ENCODE measurements at places on chromosomes 3 and 15.

GRCh38 chr15:83784975-83785374 is 131.1 kb downstream of the ADAMTSL3 start:
- no peak for DNase-seq

DNA sequence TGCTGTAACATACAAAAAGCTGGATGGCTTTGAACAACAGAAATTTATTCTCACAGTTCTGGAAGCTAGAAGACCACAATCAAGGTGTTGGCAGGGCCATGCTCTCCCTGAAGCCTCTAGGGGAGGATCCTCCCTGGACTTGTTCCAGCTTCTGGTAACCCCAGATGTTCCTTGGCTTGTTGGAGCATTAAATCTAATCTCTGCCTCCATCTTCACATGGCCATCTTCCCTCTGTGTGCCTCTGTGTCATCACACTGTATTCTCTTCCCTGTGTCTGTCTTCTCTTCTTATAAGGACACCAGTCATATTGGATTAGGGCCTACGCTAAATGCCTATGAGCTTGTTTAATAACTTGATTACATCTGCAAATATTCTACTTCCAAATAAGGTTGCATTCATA is 109.5 kb downstream of the STAG1 start:
- no peak for DNase-seq

DNA sequence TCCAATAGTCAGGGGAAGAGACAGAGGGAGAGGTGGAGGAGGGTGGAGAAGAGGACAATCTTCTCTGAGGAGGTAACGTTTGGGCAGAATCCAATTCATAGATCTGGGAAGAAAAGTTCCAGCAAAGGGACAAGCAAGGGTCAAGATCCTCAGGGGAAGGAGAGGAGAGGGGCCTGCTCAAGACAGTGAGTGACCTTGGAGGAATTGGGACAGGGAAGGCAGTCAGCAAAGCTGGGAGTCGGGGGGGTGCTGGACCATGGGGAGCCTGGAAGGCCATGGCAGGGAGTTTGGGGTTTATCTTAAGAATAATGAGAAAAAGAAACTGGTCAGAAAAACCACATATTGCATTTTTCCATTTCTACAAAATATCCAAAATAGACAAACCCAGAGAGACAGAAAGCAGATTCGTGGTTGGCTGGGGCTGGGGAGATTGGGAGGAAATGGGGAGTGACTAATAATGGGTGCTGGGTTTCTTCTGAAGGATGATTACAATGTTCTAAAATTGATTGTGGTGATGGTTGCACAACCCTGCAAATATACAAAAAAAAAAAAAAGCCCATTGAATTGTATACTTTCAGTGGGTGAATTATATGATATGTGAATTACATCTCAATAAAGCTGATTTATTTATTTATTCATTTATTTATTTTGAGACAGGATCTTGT is 19.6 kb upstream of the SRP14 start:
- DNase-seq = no peak

DNA sequence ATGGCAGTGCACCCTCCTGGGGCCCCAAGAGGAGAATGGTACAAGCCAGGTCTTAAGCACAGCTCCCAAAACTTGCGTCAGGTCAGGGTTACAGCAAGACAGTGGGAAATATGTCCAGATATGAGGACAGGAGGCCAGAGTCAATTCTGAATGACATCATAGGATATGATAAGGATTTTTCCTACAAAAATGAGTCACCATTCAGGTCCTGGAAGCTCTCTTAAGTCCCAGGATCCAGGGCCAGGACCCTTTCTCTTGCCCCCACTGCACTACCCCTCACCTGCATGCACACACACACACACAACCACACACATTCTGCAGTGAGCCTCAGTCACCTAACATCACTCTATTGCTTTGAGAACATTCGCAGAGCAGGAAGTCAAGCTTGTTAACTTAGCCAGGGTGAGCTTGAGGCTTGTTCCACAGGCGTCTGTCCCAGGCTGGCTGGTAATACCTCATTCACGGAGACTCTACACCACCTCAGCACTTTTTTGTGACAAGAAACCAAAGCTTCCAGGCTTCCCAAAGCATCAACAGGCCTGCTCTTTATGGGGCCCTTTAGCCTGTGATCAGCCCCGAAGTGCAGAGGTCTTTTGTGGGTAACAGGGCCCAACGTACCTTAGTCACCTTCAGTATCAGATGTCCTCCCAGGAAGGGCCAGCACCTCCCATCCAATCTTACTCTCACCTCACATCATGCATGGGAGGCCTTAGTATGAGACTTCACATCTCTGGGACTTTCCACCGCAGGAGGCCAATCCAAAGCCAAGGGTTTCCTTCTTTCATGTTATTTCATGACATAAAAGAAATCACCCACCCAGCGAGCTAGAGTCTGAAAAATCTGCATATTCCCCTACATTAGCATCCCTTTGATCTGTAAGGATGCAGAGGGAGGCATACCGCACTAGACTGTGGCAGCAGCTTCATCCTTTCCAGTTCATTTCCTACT is 74.0 kb upstream of the LIPC start:
- DNase-seq = no peak

DNA sequence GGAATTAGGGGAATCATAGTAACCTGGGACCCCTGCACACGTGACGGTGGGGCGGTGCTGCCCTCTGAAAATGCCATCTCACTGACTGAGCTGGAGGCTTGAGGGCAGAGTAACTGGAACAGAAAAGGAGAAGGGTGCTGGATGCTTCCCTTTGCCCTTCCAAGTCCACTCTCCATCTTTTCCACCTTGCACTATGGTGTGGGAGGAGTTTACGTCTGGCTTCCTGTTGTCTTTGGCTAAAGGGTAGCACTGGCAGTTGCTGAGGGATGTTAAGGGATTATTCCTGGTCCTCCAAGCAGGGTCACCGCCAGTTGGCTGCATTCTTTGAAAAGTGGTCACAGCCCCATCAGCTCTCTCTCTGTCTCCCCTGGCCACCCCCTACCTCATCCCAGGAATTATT is 129.4 kb upstream of the SNTN start:
- no peak for DNase-seq

DNA sequence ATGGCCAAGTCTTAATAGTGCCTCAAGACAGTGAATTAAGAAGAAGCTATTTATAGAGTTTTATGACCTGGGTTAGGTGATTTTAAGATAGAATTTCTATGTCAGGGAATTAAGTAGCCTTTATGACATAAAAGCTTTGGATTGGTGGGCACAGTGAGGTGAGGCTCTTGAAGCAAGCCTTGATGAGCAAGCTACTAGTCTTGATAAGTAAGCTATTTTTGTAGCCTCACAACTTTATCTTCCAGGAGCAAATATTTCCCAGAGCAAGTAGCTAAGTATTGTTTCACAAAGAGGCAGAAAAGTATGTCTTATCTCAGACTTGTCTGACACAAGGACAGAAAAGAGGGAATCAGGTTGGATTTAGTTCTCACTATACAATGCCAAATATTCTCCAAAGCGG is 491.7 kb upstream of the RASGRP1 start:
- DNase-seq = no peak

GRCh38 chr15:37099319-37100108 is 835 bp downstream of the MEIS2 start:
- DNase-seq = peak; percentile 47

DNA sequence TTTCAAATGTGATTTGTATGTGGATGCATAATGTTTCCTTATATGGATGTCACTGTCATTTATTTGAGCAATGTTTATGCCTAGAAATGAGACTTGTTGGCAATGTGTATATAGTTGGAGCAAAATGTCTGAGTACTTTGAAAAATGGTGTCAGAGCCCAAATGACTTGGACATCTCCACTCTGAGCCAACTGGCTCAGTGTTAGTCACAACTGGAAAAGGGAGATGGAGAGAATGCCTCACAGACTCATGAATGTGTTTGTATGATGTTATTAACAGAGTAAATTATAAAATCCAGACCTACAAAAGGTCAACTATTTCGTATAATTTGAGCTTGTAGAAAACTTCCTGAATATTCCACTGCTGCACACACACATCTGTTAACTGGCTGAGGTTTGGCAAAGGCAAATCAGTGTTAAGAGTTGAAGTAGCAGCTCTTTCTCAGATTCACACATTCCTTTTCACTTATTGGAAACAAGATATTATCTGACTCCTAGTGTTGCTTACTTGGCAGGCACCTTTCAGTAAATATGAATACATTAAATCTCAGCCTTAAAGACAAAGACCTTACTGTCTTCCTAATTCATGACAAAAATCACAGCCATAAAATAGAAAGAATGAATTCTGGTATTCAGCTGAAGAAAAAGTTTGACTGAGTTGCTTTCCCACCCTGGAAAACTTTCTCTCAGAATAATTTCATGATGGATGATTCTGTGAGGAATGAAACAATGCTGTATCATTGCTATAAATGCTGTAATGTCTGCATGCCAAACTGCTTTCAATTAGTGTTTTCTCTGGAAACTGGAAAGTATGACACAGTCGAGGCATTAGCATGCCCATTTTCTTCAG is 27.0 kb downstream of the ADIPOQ start:
- DNase-seq = no peak

DNA sequence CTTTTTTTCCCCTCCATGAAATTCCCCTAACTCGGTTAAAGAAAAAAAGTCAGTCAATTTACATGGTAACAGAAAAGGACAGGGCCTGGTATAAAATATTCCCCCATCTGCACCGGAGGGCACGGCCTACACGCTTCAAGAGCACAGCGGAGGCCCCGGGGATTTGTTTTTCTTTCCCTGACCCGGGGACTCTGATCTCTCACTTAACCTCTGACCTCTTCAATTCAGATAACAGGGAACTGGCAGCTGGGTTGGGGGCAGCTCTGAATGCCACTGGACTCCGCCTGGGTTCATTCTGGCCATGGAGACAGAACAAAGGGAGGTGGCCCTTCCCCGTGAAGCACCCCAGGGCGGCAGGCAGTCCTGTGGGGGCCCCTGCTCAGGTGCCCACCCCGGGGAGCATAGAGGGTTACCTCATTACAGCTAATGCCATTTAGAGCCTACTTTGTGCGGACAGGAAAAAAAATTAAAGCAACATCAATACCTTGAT is 257.5 kb downstream of the SHQ1 start:
- DNase-seq = no peak

GRCh38 chr3:70621451-70621850 is 309.0 kb upstream of the MDFIC2 start:
- no peak for DNase-seq

GRCh38 chr3:121951291-121951919 is 57.2 kb downstream of the SLC15A2 start:
- no peak for DNase-seq

GRCh38 chr3:23537101-23537551 is 268.6 kb upstream of the UBE2E1 start:
- DNase-seq = no peak

Measured in globus pallidus (tissue), 1 donor.